Stimulated activated CD8-positive, alpha-beta memory T cell treated with anti-CD3 and anti-CD28 coated beads, Interleukin-4, amount 100 ng/mL, for 48 hours (primary cell): ENCODE measurements at places on chromosomes 1 and 21.

DNA sequence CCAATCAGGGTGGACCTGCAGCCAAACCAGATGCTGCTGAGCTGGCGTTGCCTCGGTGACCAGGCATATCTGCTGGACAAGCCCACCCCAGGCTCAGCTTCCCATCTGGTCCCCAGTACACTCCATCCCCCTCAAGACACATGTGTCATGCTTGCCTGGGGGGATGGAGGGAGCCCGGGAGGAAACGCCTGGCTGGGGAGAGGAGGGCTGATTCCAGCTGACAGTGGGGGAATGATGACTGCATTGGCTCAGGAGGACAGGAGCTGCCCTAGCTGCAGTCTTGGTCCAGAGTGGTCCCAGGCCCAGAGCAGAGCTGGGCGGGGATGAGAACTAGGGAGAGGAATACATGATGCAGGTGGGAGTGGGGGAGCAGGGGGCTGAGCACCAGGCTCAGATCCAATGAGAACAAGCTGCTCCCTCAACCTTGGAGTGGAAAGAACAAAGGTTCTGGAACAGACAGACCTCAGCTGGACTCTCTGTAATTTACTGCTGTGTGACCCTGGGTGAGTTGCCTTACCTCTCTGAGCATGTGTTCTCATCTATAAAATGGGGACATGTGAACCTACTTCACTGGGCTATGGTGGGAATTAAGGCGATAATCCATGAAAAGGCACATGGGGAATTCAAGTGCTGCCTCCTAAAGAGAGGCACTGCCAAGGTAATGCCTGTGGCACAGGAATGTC lies 23.1 kb upstream of the ECE1 start:
- no peak for DNase-seq

DNA sequence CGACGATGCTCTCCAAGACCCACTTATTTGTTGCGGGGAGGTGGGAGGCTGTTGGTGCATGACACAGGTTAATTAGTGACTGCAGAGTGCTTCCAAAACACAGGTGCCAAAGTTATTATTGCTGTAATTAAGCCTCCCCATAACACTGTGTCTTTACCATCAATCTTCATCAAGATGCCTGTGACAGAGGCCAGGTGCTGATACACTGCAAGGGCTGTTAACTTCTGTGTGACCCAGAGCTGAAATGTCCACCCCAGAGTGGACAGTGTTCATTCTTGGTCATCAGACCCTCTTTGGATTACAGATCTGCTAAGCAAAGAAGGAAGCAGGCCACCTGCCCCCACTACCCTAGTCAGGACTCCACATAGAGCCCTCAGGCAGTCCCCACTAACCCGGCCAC lies 55.5 kb downstream of the CAPN8 start:
- no peak for DNase-seq

DNA sequence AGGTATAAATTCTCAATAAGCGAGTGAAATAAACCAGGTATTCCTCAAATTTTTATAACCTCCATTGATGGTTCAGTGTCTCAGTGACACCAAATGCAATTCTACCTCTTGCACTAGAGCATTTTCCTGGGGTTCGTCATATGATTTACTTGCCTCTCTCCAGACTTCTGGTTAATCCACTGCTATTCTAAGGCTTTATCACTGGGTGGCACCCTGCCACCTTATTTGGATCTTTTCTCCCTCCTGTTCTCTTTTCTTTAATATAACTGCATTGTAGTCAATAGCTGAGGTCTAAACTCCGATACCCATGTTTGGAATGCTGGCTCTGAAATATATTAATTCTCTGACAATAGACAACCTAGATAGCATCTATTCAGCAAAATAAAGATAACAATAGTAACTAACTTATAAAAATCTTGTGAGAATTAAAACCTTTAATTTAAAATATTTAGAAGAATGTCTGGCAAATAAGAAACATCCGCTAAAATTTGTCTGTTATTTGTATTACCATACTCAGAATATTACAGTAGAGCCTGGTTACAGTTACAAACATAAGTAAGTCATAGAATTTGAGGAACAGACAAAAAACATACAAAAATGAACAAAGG lies 436.4 kb downstream of the PLA2G4A start:
- DNase-seq, result no peak

GRCh38 chr1:19648689-19649088 lies 4.6 kb downstream of the NBL1 start:
- no peak for DNase-seq

DNA sequence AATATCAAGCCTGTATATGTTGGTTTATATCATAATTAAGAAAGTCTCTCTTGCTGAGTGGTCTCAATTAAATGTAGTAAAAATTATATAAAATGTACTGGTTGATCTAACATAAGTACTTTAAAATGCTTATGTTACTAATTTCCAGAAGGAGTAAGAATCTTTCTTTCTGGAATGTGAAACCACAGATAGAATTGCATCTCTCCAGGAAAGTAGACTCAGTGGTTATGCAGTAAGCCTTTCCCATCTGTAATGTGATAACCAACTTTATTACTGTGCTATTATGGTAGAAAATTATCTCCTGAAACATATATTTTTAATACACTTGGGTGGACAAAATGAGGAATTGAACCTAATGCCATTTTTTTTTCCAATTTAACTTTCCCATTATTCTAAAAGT lies 8.9 kb upstream of the RALGPS2 start:
- DNase-seq, result no peak

DNA sequence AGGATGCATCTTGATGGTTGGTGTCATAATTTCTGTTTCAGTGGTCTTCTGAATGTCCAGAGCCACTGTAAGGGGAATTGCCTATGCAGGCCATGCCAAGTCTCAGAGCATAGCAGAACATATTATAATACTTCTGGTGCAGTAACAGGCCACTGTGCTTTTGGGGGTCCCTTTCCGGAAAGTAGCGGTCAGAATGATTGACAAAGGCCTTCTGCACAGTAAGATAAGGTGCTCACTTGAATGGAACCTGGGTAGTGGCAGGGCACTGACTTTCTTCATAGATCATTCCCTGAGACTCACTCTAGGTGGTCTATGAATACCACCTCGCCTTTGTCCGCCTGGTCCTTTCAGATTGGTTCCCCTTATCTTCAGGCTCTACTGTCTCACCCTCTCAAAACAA lies 28.9 kb downstream of the RWDD3 start:
- no peak for DNase-seq

DNA sequence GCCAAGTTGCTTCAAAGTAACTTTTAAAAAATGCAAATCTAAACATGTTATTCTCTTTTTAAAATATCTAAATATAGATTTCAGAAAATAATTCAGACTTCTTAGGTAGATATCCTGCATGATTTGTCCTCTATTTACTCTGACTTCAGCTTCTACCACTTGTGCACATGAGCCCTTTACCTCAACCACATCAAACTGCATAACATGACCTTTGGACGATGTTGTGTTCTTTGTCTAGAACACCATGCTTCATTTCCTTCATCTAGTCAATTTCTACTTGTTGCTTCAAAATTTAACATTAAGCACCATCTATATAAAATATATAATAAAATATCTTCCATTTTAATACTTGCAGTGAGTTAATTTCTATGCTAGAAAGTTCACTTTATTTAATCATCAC lies 96.9 kb downstream of the PLPP3 start:
- DNase-seq, result no peak

DNA sequence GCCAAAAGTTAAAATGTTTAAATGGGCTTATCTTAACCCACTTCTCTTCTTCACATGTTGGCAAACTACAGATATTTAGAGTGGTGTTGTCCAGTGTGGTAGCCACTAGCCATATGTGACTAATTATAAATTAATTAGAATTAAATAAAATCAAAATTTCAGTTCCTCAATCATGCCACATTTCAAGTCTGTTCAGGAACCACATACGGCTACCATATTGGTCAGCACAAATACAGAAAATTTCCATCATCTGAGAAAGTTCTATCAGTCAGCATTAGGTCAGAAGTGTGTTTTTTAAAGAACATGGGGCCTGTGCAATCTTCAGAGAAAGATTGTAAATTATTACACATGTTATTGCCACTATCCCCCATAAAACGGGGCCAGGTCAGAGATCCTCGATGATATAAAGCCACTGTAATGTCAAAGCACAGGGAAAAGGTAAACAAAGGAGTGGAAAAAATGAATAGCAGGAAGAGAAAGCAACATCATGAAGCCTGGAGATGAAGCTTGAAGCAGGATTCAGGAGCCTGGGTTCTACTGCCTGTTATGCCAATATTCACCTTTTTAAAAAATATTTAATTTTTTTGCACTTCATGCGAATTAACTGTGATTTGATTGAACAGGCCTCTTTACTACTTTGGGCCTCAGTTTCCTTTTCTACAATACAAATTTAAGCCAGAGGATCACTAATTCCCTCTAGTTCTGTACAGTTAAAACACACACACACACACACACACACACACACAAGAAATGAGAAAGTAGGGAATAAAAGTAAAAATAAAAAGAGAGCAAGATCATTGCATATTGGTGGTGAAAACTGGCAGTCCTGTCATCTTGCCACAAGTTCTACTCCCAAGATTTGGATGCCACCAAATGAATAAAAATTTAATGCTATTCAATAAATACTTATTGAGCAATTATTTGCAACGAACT lies 2.3 kb downstream of the RSBN1 start:
- DNase-seq, result no peak

DNA sequence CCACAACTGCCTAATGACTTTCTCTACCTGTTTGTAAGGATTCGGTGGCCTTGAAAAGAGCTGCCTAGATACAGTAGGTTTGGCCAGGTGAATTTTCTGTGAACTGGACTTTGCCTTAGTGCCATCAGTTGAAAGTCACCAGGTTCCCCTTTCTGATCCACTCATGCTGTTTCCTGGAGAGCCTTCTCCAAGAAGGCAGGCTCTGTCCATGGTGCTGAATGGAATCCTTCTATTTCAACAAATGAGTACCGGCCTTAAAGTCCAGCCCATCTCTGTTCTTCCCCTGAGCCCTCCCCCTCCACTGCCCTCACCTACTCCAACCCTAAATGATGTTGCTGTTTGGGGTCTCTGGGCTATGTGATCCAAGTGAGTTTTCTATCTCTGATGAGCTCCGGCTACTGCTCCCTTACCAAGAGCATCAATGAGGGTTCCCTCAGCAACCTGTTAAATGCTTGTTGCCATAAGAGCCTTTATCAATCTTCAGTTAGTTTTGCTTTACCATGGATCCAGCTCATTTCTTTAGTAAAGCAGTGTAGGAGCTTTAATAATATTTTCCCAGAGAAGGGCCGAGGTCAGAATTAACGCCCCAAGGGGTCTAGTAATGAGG lies 500.4 kb downstream of the PTPRU start:
- peak; percentile 41 for DNase-seq

DNA sequence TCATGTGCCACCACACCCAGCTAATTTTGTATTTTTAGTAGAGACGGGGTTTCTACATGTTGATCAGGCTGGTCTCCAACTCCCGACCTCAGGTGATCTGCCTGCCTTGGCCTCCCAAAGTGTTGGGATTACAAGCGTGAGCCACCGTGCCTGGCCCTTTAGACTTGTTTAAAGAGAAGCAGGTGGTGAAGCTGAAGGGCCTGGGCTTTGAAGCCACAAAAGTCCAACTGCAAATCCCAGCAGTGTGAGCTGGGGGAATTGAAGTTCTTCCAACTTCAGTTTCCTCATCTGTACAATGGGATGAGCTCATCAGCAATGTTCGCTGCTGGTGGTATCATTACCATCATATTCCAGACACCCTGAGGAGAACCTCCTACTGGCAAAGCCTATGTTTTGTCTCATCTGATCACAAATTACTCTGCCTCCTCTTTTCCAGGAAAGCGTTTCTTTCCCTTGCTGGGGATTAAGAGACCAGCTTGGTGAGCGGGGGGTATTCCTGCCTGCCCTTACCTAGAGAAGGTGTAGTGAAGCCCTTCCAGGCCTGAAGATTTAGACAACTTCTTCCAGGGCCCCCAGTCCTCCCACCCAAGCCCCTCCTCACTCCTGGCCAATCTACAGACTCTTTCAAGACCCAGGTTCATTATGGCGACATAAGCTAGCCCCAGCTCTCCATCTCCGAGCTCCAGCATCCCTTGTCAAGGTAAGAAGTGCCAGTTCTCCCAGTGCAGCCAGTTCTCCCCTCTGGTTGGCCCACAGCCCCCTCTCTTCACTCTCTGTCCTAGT lies 2.4 kb upstream of the SHISA4 start:
- no peak for DNase-seq

DNA sequence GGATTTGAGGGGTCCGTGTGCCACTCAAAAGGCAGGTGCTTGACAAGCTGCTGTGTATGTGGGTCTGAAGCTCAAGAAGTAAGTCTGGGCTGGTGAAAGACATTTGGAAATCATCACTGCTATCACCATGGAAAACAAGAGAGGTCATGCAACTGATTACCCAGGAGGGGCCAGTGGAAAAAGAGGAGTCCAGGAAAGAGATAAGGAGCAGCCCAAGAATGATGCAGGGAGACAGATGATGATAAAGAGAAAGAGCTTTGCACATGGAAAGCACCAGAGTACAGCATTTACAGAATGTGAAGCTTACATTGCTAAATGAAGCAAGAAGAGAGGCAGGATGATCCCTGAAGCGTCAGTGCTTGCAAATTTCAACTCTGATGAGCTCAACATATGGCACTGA lies 203.2 kb downstream of the SETD4 start:
- DNase-seq, result no peak

GRCh38 chr1:12478612-12478985 lies 139.4 kb downstream of the DHRS3 start:
- peak; percentile 48 for DNase-seq

DNA sequence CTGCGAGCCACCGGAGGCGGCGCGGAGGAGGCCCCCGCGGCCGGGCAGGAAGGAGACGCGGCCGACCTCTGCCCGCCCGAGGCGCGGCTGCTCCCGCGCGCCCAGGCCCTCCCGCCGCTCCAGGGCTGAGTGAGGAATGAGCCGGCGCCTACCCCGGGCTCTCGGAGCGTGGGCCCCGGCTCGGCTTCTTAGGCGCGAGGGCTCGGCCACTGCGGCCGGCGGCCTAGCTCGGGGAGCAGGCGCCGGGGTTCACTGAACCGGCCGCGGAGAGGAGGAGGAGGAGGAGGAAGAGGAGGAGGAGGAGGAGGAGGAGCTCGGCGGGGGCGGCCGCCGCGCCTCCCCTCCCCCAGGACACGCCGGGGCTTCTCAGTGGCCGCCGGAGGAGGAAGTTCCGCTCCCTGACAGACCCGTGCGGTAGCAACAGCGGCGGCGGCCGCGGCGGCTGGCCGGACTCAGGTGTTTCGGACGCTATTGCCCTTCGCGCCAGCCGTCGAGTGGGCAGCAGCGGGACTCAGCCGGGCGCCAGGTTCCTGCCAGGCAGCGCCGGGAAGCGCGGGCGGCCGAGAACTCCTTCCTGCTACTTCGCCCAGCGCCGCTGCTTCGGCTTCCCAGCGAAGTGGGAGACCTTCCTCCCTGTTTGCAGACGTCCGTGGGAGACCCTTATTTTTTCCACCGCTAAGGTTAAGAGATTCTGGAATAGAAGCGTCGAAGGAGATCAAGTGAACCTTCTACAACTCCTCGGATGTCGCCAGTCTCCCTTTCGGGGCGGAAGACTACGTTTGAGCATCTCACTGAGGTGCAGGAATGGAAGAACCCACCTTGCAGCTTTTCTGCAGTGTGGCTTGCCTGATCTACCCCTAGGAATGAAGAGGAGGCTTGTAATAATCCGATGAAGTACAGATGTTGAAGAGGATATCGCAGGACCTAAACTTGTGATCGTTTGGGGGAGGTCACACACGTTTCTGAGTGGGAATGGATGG lies at the start of gene MAN1A2:
TSS of gene MAN1A2 (plus strand) at position 404 of the 980 bp plus-strand sequence. CDS start 735 bp downstream, outside the sequence.
- peak; percentile 82 for DNase-seq

- no peak for DNase-seq
Observed at GRCh38 chr1:29392036-29392435, 155.7 kb downstream of the PTPRU start.

- peak; percentile 62 for DNase-seq
Observed at GRCh38 chr21:31343680-31344480, at the start of gene TIAM1. Gene TIAM1 (minus strand): TSS chr21:31344261. CDS start chr21:31266972, 77,289 bp downstream.

GRCh38 chr1:99146129-99146848 lies 118.0 kb upstream of the PLPPR4 start:
- no peak for DNase-seq

GRCh38 chr1:3546048-3546384 lies 65.3 kb downstream of the MEGF6 start:
- no peak for DNase-seq
